ENCODE measurements at places on chromosomes 6 and 20. TPM values are rescaled to one million over a fixed set of nuclear protein-coding genes. Genes with fewer than 3 reads are reported as not detected.

ALDH5A1 gene
- total RNA-seq, result 31.0 TPM

NKAIN2 gene
- total RNA-seq, result 0.30 TPM

ZNFX1 gene
- total RNA-seq, result 40.7 TPM

TBX18 gene
- total RNA-seq, result 14.9 TPM

SLC22A1 gene
- total RNA-seq, result 1.4 TPM

TRIM15 gene
- not detected for total RNA-seq

SPATS1 gene
- total RNA-seq, result not detected

SLPI gene
- 7.9 TPM for total RNA-seq

CST4 gene
- not detected for total RNA-seq

FAM162B gene
- total RNA-seq, result 3.3 TPM

PNLDC1 gene
- total RNA-seq, result 0.20 TPM

PRDM13 gene
- total RNA-seq, result not detected

Measured in heart left ventricle (tissue), 16 donors.